Endothelial cell of umbilical vein (primary cell): ENCODE measurements at places on chromosomes 6 and 20. TPM values are rescaled to one million over a fixed set of nuclear protein-coding genes. Genes with fewer than 3 reads are reported as not detected.

Gene ATP6V1G2
- 0.84 and 1.4 TPM in 2 replicates for total RNA-seq

Gene BCL2L1
- total RNA-seq = 101 and 105 TPM in 2 replicates

Gene SOX12
- 32.2 and 37.7 TPM in 2 replicates for total RNA-seq

Gene MEP1A
- not detected in 2 replicates for total RNA-seq

Gene SLC22A2
- total RNA-seq = not detected in 2 replicates

Gene CLPSL2
- total RNA-seq = not detected in 2 replicates

Gene HLA-DQB2
- not detected in 2 replicates for total RNA-seq

Gene SLPI
- total RNA-seq = not detected in 2 replicates

Gene ABHD16B
- not detected in 2 replicates for total RNA-seq

Gene PHF1
- 28.8 and 32.5 TPM in 2 replicates for total RNA-seq

- no peak for DNase-seq
Observed at GRCh38 chr6:170098428-170099170, 192.3 kb downstream of the DLL1 start.

DNA sequence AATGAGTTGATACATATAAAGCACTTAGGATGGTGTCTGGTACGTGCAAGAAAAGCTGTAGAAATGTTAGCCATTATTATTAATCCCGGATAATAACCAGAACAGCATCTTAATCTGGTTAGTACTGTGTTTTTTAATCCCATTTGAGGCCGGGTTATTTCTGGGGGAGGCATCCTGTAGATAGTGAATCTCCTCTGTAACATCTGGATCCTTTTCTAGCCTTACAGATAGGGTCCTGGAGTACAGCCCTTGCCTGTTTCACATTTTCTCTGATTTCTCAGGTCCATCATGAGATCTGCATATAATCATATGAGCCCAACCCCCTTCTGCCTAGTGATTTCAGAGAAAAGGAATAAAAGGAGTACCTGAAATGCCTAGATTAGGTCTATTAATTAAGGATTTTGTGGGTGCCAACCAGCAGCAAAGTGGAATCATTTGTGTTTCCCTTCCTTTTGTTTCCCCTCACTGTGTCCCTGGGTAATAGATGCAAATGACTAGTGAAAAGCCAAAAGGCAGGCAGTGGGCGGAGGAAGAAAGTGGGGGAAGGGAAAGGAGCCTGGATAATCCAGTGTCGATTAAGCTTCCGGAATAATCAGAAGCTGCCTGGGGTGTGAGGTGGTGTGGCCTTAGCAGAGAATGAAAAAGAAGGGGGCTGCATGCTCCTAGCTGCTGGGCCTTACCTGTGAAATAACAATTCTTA lies 88.9 kb downstream of the SOBP start:
- DNase-seq = no peak

- no peak for DNase-seq
Observed at GRCh38 chr20:18669241-18670019, 81.6 kb downstream of the DTD1 start.

GRCh38 chr6:14601490-14601889 lies 483.9 kb downstream of the CD83 start:
- DNase-seq = no peak

DNA sequence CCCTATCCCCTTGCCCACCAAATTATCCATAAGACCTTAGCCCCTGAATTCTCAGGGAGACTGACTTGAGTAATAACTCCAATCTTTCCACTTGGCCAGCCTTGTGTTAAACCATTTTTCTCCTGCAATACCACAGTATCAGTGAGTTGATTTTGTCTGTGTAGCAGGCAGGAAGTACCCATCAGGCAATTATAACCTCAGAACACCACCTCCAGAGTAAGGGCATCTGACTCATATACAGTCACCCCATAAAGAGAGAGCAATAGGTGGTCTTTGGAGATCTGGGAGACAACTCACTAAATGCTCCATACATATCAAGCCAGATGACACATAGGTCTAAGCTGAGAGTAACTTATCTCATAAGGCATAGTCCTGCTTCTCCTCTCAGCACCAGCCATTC lies 83.7 kb downstream of the FILIP1 start:
- no peak for DNase-seq

- no peak for DNase-seq
Observed at GRCh38 chr20:48720256-48720985, 107.4 kb downstream of the PREX1 start.

DNA sequence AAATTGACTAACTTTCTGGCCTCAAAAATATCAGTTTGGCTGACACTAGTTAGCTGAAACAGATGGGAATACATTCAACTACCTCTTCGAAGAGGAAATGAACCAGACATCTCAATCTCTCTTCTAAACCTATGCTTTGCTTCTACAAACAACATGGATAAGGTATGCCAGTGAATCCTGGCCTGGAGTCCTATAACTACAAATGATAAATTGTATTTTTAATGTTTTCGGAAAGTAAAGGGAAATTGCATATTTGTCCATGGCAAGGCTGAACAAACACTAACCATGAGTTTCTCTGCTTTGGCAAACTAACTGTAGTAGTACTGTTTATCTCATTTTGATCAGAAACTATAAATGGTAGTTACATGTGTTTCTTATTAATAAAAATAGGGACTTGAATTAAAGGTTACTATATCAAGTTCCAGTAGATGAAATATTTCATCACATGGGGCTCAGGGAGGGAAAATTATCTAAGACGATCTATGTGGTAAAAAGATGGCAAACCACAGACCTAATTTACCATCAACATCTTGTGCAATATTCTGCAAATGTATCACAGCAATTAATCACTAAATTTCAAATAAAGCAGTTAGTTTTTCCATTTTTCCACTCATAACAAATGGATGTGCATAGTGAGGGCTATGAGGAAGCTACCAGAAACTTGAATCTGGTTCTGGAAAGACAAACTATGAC lies 76.8 kb downstream of the COL12A1 start:
- DNase-seq = no peak

DNA sequence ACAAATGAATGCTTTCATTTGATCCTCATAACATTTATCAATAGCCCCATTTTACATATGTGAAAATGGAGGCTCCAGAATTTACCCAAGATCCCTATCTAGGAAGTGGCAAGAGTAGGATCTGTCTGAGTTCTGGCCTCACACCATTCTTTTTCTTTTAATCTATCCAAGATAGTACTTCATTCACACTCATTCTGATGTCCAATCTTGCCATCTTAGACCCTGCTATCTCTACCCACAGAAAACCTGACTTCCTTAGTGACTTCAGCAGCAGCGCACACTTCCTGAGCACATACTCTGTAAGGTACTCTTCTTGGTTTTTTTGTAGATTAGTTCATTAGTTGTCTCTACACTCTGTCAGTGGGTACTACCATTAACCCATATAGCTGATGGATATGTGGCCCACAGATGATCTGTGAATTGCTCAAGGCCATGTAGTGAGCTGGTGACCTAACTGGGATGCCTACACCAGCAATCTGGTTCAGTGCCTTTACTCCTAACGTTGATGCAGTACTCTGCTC lies 36.3 kb downstream of the COX4I2 start:
- DNase-seq = no peak

DNA sequence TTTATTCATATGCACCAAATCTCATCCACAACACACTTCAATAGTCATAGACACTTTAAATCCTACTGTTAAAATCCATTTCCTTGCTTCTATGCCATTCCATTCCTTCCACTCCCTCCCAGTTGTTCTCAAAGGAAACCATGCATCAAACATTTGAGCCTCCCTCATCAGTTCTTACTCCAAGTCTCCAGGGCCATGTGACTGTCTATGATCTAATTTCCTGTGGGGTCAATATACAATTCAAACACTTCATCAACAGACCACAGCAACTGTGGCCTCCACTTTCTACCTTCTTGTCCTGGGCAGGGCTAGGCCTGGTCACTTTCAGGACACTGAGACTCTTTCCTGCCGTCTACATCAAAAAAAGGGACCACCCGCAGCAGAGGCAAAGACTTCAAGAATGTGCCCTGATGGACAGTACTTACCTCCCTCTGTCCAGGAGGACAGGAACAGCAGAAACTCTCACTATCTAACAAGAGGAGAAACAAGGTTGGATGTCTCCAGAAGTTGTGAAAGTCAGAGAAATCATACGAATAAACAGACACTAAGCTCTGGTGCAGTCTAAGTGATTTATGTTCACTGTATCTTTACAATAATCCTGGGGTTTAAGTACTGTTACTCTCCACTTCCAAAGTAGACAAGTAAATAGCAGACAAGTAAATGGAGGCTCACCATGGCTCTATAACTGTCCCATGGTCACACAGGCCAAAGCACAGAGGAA lies 160.2 kb downstream of the QRSL1 start:
- DNase-seq = no peak

- peak; percentile 54 for DNase-seq
Observed at GRCh38 chr20:62929051-62929538, 2.8 kb upstream of the DIDO1 start.
